ENCODE measurements at places on chromosomes 1 and 21.

DNA sequence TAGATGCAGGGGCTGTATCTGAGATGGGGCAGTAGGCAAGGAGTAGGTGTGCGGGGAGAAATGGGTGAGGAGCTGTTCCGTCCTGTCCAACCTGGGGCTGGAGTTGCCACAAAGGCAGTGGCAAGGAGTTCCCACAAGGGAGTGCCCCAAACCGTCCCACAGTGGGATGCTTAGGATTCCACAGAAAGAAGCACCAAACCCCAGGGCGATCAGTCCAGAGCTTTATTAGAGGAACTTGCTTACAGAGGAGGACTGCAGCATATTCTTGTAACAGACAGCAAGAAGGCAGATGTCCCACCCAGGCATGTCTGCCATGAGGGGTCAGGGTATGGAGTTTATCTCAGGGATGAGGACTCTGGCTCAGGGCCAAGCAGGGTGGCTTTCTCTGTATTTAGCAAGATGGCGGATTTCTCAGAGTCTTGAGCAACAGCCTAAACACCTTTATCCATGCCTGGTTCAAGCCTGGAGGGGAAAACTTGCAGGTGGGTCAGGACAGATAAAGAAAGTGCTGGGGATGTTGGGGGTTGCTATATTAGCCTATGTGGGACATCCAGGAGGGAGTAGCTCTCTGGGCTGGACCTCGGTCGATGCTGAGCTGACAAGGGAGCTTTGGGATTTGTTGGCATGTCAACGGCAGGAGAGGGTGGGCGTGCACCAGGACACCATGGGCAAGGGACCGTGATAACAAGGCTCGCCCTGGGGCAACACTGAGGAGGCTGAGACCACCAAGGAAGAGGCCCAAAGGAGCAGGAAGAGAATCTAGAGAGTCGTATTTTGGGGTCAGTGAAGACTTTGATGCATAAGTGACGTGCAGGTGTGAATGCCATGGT, 32.8 kb downstream of the OBSCN start:
- no peak for DNase-seq

DNA sequence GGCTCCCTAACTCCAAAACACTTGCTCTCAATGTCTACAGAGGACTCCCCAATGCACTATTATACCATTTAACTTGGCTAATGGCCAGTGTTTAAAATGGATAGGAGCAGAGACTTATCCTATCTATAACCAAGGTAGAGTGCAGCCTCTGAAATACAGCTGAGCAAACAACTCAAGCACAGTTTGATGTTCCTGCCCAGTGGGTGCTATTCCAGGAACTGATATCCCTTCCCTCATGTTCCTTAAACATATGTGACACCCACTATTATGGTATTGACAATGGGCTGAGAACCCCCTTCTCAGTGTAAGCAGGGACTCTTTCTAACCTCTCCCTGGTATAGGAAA, 51.7 kb downstream of the SH3GLB1 start:
- DNase-seq: no peak

DNA sequence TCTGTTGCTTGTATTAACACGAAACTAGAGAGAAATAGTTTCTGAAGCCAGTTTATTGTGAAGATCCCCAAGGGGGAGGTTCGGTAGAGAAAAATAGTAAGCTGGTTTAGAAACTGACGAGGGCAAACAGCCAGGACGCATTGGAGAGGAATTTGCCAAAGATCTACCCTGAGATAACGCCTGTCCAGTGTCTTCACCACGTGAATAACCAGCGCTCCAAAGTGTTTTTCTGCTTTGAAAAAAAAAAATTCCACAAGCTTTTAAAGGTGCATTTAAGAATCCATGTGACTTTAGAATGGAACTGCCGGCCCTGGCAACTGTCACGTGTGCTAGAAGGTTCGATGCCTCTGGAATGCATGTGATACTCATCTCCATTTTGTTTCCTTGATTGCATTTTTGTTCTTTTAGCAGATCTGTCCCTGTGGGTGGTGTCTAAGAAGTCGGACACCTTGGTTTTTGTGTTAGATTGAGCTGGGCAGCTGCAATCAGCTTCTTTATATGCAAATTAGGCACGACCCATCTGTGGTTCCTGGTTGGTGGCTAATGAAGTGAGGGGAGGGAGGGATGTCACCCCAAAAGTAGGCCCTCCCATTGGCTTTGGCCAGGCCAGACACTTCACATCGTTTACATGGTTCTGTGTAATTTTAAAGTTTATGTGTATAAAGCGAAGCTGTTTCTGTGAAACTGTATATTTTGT, 1.3 kb upstream of the THAP3 start:
- no peak for DNase-seq

DNA sequence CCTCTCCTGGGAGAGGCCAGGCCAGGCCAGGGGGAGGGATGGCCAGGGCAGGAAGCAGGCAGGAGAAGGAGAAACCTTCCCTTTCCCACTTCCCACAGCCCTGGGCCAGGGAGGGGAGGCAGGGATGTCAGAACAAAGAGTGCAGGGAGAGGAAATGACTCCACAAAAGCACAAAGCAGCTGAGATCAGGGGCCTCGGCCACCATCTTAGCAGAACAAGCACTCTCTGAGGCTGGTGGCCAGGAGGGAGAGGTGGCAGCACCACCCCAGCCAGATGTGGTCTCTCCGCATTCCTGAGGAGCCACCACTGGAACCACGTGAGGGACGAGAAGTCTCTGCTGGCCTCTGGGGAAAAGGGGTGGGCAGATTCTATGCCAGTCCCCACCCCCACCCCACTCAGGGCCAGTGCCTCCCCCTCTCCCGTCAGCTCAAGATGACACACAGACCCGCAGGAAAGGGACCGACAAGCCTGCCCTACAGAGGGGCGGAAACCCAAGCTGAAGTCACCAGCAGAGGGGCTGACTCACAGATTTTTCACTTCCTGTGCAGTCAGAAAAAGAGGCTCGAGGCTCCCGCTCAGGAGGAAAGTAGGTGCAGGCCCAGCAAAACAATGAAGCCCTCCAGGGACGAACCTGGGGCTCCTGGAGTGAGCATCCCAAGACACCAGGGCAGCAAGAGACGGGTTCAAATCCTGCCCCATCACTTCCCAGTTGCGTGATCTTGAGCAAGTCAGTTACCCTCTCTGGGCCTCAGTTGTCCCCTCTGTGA, 24.1 kb upstream of the ALDH4A1 start:
- DNase-seq: peak; percentile 72

GRCh38 chr1:195590649-195591048, 1017.6 kb downstream of the KCNT2 start:
- no peak for DNase-seq

- no peak for DNase-seq
Observed at GRCh38 chr1:65180977-65181376, 33.0 kb downstream of the AK4 start.

GRCh38 chr1:107953556-107953955, 11.4 kb downstream of the VAV3 start:
- DNase-seq: no peak

GRCh38 chr1:98406352-98407088, 255.0 kb upstream of the SNX7 start:
- DNase-seq: no peak

DNA sequence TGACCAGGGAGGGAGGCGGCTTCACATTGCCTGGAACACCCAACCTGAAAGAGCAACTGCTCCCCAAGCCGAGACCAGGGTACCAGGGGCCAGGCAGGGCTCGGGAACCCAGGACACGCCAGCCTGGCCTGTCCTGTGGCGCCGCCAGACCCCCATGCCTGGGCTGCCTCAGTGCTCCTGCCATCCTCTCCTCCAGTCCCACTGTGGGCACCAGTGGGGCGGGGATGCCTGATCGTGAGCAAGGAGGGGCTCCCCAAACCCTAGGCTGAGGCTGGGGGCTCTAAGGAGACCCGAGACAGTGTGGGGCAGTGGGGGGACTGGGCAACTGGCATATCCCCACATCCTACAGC, 45.1 kb downstream of the WNT9A start:
- no peak for DNase-seq

- DNase-seq: no peak
Observed at GRCh38 chr1:115946116-115946515, 30.2 kb upstream of the SLC22A15 start.

- DNase-seq: no peak
Observed at GRCh38 chr1:24248859-24249258, 61.8 kb upstream of the IFNLR1 start.

GRCh38 chr1:71002709-71003475, 44.7 kb downstream of the PTGER3 start:
- DNase-seq: no peak

- no peak for DNase-seq
Observed at GRCh38 chr1:175648927-175649326, 94.5 kb downstream of the TNR start.

DNA sequence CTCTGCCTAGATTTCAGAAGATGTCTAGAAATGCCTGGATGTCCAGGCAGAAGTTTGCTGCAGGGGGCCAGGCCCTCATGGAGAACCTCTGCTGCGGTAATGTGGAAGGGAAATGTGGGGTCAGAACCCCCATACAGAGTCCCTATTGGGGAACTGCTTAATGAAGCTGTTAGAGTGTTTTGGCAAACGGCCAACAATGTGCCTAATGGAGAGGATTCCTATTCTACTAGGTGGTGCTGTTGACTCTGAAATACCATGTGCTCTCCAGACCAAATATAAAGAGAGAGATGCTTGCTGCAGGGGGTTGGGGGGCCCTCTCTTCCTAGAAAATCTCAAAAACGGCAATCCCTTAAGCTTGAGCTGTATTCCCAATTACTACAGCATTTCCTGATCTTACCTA, 57.1 kb upstream of the DR1 start:
- DNase-seq: no peak

- DNase-seq: no peak
Observed at GRCh38 chr1:167927046-167927754, 9.3 kb upstream of the DCAF6 start.

- no peak for DNase-seq
Observed at GRCh38 chr1:245615001-245615400, 460.2 kb downstream of the KIF26B start.

DNA sequence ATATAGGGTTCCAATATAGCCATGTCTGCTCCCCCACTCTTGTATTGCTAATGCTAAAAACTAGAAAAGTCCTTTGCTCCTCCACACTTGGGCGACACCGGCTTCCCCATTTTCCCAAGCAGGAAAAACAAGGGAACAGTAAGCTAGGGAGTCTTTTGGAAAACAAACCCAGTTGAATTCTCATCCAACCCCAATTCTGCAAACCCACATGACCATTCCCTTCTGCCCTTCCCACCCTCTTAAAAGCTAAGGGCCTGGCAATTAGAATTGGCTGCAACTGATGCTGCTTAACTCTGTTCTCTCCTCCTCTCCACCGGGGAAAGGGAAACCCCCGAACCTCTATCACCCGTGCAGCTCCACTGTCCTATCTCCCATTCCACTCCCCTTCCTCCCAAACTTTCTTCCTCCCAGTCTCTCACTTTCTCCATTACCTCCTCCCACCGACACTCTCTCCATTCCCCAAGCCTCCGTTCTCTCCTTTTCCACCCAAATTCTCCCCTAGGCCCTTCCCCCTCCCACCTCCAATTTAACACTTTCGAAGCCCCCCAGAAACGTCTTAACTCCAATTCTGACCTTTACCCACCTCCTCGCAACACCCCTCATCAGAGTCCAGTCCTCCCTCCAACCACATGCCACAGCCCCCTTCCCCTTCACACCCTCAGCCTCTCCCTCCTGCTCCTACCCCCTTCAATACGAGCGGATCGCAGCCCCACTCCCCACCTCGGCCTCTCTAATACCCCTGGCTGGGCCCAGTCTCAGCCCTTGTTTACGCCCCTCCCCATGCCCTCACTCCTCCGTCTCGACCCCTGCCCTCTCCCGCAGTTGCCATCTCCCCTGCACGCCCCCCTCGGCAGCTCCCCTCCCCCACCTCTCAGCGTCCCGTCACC, 701 bp downstream of the DEDD start:
- DNase-seq: no peak

DNA sequence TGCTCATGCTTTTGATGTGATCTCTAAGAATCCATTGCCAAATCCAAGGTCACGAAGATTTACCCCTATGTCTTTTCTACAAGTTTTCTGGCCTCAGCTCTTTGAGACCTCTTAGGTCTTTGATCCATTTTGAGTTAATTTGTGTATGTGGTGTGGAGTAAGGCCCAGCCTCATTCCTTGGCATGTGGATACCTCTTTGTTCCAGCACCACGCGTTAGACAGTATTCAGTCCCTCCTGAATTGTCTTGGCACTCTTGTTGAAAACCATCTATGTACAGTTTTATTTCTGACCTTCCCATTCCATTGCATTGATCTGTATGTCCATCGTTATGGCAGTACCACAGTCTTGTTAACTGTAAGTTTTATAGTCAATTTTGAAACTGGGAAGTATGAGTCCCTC, 8.0 kb upstream of the FTCD start:
- no peak for DNase-seq

GRCh38 chr1:26336477-26337205, 17.3 kb downstream of the CRYBG2 start:
- no peak for DNase-seq

DNA sequence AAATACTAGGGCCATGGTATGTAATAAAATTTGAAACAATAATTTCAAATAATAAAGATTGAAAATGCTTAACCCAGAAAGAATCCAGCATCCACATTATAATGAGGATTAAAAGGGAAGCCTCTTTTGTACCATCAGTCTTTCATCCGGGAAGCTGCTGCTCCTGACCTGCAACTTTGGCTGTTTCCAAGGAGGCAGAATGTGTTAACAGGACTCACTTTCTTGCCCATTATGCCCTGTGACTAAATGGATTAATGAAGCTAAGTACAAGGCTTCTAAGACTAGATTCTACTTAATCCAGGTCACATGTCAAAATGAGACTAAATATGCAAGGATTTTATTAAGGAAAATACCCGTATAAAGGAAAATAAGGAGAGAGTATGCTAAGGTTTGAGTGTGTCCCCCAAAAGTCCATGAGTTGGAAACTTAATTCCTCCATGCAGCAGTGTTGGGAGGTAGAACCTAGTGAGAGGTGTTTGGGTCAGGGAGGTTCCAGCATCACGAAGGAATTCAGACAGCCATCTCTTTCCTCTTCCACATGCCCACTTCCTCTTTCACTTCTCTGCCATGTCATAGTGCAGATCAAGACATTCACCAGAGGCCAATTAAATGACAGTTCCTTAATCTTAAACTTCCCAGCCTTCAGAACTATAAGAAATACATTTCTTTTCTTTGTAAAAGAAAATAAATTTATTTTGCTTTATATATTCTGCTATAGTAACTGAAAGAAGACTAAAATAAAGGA, 27.7 kb downstream of the FMO2 start:
- no peak for DNase-seq

- no peak for DNase-seq
Observed at GRCh38 chr1:228894442-228894989, 159.2 kb downstream of the RHOU start.

GRCh38 chr1:15256584-15256983, 9.6 kb downstream of the FHAD1 start:
- DNase-seq: no peak
